ENCODE measurements at places on chromosomes 12 and 14.

GRCh38 chr14:29355331-29355730 lies 572.3 kb downstream of the PRKD1 start:
- no peak for DNase-seq

GRCh38 chr14:38442208-38442607 lies 186.3 kb upstream of the CLEC14A start:
- no peak for DNase-seq

DNA sequence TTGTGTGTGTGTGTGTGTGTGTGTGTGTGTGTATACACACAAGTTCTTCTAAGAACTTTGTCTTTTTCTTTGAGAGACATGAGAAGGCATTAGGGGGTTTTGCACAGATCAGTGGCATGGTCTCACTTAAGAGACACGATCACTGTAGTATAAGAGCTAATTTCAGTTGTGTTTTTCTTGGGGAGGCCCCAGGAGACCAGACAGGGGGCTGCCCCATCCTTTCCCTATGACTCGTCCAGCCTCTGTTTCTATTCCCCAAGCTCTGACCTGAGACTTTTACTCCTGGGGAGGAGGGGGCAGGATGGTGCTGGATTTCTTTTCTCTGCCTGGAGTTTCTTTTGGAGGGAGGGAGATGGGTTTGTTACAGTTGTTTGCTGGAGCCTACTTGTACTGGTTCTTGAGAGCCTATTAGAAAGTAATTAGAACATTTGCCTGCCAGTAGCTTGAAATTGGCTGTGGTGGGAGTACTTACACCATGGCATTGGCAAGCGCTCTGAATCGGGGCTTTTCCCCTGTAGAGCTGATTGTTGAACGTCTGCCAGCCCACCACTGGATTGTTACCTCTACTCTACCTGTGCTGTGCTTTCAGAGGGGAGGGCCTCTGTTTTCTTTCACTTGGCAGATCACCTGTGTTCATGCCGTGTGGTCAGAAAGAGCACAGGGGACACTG lies 109.5 kb downstream of the TSPAN9 start:
- no peak for DNase-seq

GRCh38 chr12:3332188-3332587 lies 158.8 kb upstream of the PRMT8 start:
- DNase-seq: no peak

GRCh38 chr14:69710378-69710777 lies 56.6 kb upstream of the SRSF5 start:
- DNase-seq: no peak

DNA sequence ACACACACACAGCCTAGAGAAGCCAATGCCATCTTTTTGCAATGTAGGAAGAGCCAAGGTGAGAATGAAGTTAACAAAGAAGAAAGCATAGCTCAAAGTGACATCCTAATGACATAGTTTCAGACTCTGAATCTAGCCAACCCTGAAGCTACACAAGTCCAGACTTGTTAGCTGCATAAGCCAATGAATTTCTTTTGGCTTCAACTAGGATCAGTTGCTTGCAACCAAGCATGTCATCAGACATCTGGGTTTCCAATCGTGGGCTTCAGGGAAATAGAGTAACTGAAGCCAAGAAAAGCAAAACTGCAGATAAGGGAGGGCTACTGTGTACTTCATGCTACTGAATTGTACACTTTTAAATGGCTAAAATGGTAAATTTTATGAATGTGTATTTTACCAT lies 4.4 kb upstream of the GPHN start:
- DNase-seq: no peak

DNA sequence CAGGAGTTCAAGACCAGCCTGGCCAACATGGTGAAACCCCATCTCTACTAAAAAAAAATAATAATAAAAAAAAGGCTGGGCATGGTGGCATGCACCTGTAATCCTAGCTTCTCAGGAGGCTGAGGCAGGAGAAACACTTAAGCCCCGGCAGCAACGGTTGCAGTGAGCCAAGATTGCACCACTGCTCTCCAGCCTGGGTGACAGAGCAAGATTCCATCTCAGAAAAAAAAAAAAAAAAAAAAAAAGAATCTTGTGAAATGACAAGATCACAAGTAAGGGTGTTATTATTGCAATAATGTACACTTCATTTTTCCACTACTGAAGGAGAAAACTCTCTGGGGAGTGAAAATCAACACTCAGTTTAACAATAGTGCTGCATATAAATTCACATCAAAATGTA lies 8.8 kb upstream of the PTGR2 start:
- no peak for DNase-seq

- DNase-seq: peak; percentile 66
Observed at GRCh38 chr12:124713436-124714082, 146.1 kb upstream of the NCOR2 start.

DNA sequence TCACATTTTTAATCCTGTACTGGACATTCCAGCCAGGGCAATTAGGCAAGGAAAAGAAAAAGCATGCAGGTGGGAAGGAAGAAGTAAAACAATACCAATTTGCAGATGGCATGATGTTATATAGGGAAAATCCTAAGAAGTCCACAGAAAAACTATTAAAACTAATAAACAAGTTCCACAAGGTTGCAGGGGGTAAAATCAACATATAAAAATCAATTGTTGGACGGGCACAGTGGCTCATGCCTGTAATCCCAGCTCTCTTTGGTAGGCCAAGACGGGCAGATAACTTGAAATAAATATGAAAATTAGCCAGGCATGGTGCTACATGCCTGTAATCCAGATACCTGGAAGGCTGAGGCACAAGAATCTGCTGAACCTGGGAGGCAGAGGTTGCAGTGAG lies 31.9 kb downstream of the SEC23A start:
- no peak for DNase-seq

DNA sequence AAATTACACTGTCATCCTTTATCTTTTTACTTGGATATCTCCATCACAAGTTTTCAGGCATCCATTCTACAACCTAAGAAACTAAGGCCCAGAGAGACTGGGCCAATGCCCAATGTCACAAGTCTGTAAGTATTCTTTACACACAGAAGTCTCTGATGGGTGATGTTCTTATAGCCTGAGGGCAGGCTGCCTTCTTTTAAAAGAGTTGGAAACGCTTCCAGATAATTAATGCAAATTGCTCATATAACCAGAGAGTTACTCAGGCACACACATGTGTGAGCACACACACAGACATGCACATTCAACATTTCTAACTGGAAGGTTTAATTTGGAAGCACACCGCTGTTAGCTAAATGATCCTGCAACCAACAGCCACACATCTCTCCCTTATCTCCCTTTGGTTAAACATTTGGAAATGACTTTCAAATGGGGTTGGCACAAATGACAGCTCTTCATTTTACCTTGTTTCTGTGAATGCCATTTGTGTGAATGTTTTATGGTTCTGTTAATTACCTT lies 160.8 kb upstream of the TMPO start:
- no peak for DNase-seq

GRCh38 chr12:2039034-2039433 lies 13.8 kb upstream of the CACNA1C start:
- DNase-seq: no peak

DNA sequence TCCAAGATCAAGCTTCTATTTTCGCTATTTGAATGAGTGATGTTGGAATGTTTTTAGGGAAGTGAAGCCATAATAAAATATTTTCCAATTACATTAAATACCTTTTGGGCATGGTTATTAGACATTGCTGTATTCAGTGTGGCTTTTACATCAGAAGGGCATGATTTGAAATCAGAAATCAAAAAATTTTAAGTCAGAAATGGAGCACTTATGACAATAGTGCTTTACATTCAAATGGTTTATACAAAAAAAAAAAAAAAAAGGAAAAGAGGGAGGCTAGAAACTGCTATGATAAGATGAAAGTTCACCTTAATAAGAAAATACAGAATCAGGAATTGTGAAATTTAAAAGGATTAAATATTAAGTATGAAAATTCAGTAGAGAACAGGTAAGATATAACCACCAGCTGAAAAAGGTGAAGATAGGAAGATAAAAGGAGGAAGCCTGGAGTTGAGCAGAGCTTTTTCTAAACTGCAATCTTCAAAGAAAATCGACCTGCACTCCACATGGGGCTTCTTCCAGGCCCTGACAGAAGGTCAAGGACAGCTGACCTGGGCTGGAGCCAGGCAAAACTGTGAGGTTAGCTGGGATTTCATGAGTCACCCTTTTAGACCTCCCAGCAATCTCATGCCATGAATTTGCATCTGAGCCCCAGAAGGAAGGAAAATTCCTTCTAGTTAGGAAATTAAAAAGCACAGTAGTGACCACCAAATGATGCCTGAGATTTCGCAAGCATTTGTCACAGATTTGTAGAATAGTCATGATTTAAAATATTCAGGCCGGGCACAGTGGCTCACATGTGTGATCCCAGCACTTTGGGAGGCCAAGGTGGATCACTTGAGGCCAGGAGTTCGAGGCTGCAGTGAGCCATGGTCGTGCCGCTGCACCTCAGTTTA lies 23.4 kb upstream of the BMP4 start:
- DNase-seq: no peak

DNA sequence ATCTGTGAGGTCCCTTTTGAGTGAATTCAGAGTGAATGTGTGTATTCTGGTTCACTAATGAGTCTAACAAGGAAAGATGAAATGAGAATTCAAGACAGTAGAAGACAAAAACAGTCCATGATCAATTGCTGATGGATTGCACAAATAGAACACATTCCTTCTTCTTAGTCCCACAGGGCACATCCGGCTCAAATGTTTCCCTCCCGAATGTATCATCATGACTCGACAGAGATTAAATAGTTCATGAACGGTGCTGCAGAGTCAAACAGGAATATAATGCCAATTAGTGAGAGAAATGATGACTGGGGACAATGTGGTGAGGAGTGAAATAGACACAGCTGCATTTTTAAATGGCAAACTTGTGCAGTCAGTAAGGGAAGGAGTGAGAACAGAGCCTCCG lies 11.5 kb upstream of the SFSWAP start:
- no peak for DNase-seq

DNA sequence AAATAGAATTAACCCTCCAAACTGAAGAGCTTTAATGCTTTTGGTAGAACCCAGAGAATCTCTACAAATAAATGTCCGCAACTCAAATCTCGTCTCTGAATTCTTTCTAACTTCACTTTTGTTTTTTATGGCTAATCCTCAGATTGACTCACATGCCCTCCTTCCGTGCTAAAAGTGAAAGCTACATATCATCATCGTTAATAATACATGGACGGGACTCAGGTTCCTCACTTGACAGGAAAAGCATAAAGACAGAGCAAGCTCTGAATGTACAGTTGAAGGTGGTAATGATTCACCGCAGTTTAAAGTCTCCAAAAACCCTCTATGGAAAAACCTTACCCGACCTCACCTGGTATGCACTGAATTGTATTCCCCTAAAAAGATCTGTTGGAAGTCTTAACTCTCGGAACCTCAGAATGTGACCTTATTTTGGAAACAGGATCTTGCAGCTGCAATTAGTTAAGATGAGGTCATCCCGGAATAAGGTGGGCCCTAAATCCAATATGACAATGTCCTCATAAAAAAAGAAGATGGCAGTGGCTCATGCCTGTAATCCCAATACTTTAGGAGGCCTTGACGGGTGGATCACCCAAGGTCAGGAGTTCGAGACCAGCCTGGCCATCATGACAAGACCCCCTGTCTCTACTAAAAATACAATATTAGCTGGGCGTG lies 147.4 kb upstream of the FOXN3 start:
- no peak for DNase-seq

GRCh38 chr12:122366685-122367475 lies 55.6 kb downstream of the CLIP1 start:
- DNase-seq: no peak

GRCh38 chr14:20615996-20616395 lies 24.8 kb upstream of the RNASE12 start:
- DNase-seq: no peak

DNA sequence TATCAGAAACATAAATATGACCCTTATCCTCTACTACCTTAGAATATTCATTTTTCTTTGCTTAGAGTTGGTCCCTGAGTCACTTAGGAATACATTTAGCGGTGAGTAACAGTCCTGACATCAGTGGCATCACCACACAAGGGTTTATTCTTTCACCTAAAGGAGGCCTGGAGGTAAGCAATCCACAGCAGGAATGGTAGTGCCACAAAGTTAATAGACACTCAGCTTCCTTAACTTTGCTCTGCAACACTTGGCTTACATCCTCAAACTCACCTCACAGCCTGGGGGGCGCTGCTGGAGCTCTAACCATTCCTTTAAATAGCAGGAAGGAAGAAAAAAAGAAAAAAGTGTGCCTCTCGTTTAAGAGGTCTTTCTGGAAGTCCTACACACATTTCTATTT lies 29.1 kb downstream of the BBOF1 start:
- DNase-seq: no peak

DNA sequence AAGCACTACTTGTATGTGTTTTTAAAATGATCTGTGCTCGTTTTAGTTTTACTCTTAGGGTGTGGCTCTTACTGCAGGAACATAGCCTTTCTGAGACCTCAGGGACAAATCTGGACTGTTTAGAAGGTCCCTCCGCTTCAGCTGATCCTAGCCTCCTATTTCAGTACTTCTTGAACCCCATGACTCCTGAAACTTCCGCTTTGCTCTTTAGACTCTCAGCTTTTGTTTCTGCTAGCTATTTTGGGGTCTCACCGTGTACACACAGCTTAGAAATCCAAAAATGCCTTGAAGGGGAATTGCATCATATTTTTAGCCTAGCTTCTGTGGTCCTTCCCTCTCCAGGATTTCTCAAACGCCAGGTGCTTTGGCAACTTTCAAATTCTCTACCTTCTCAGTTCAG lies 8.3 kb downstream of the OR11G2 start:
- no peak for DNase-seq

DNA sequence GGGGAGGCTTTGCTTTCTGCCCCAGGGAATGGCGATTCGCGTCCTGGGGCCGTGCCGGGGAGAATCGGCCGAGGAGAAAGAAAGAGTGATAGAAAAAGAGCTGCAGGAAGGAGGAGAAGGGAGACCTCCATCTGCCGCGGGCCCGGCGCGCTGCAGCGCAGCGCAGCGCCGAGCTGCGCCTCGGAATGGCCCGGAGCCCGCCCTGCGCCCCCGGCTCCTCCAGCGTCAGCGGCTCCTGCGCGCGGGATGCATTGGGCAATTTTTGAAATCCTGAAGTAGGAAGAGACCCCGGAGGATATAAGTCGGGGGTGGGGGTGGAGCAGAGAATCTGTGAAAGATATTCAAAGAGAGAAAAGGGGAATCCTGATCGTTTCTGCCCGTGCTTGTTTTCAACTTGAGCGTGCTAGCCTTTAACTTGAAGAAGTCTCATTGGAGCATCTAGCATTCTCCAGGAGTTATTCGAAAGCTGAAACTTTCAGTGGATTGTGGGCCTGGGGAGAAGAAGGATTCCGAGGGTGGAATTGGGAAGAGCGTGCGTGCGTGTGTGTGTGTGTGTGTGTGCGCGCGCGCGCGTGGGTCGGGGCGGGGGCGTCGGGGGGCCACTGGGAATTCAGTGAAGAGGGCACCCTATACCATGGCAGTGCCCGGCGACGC lies 441 bp downstream of the PDE3A start:
- no peak for DNase-seq

GRCh38 chr12:107518868-107519267 lies 166.7 kb upstream of the PWP1 start:
- DNase-seq: no peak

- DNase-seq: peak; percentile 5
Observed at GRCh38 chr14:104116756-104117340, 21.5 kb upstream of the KIF26A start.

DNA sequence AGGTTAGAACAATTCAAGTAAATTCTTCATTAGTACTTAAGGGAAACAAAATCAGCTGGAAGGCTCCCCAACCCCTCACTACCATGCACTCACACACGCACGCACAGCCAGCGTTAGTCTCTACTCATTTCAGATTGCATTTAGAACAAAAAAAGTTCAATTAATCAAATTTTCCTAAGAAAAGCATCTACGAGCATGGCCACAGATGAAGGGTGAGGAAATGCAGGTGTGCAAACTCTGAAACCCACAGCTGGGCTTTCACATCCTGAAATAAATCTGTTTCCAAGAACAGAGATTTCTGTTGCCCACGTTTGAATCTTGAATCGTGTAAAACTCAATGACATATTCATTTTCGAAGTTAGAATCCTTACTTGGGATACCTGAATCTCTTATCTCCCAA lies 62.6 kb downstream of the SEL1L start:
- DNase-seq: no peak

All from CD4-positive, alpha-beta T cell treated with Interleukin-17A for 4 hours (primary cell).